Cerebellar nuclear complex (tissue), 1 donor: ENCODE measurements at places on chromosomes 2 and 18.

DNA sequence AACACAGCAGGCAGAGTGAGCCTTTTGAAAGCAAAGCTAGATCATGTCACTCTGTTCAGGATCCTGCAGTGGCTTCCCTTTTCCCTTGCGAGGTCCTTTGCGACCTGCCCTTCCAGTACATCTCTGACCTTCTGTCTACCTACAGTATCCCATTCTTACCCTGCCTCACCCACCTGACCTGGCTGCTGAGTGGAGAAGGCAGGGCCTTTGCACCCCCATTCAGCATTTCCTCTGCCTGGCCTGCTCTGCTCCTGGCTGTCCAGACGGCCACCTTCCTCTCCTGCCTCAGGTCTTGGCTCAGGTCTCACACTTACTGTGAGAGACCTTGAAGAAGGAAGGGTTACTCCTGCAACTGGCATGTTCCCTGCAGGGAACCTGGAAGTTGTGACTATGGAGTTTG lies 77.4 kb downstream of the MAPRE2 start:
- DNase-seq, result no peak

- DNase-seq, result no peak
Observed at GRCh38 chr2:25273985-25274535, 67.7 kb downstream of the DNMT3A start.

DNA sequence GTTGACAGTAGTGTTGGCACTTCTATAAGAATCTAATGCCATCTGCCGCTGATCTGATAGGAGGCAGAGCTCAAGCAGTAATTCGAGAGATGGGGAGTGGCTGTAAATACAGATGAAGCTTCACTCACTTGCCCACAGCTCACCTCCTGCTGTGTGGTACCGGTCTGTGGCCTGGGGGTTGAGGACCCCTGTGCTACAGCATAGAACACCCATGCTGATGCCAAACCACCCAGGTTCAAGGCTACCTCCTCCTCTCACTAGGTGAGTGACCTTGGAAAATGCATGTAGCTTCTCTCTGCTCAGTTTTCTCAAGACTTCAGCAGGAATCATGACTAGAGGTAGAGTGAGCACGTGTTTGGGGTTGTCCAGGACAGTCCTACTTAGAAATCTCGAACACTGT lies 263.4 kb downstream of the SH3BP4 start:
- DNase-seq, result no peak

DNA sequence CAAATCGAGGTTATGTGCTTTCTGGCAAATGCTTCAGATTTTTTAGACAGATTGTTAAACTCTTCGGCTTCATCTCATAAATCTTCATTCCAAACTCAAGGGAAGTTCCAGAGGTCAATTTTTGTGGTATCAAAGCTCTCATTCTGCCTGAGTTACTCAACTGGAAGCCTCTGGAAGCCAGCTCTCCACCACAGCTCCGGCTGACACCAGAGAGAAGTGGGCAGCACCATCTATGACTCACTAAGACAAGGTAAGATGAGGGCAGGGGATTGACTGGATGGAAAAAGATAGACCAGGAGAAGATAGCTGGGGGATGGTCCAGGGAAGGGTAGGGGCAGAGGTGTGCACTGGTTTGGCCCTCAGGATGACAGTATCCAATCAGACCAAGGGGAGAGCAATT lies 137.3 kb upstream of the HNRNPA3 start:
- DNase-seq, result no peak

DNA sequence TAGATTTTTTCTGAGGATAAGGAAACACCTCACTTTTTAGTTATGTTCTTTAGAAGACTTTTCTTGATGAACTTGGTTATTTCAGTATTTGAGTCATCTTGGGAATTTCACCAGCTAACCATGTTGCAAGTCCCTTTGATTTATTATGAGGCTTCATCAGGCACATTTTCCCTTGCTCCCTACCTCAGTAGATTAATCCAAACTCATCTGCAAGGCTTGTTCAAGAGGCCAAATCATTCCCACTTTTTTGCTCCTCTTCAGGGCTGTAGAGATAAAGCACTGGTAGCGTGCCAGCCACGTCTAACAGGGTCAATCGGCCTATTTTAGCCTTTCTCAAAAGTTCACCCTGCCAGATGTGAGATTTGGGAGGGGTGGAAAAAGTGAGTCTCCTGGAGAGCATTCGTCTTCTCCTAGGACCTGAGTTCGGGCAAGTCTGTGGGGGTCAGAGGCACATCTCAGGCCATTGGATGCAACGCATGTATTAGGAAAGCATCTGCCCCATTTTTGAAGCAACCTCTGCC lies 120.3 kb downstream of the RDH14 start:
- DNase-seq, result no peak

GRCh38 chr18:12376034-12376753 lies 833 bp downstream of the AFG3L2 start:
- no peak for DNase-seq

DNA sequence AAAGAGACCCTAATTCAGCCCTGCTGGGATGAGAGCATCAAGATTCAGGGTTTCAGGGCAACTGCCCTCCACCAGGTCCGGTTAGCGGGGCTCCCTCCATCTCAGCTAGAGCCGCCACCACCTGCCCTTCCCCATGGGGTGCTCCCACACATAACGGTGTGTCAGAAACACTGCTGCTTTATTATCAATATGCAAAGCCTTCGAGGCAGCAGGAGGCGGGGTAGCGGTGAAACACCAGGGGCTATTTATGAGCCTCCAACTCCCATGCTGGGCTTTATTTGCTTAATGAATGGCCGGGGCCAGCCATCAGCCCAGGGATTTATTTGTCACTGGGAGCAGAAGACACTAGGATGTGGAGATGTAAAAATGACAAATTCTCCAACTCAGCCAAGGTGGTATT lies 109.8 kb downstream of the GALNT14 start:
- DNase-seq, result no peak

- DNase-seq, result no peak
Observed at GRCh38 chr18:65039578-65039977, 711.2 kb upstream of the CDH7 start.

GRCh38 chr2:190701586-190701985 lies 52.7 kb downstream of the NAB1 start:
- no peak for DNase-seq

GRCh38 chr2:56102098-56102497 lies 81.7 kb upstream of the CCDC85A start:
- no peak for DNase-seq

DNA sequence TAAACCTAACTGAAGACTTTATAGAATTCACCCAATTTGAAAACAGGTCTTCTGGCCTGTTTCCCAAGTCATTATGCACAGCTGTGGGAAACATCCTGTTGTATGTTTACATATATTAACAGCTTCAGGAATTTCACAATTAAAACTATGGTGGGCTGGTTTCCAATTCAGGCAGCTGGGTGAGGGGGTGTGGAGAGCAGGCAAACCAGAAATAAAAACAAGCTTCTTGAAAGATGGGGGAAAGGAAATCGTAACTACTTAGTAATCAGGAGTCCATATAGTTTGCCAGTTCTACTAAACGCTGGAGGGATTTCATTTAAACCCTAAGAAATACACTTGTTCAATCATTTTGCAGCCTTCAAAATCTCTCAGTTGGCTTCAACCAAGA lies 22.8 kb downstream of the ATP8B1 start:
- no peak for DNase-seq

- no peak for DNase-seq
Observed at GRCh38 chr2:191065785-191066184, 51.8 kb upstream of the STAT1 start.
